ENCODE measurements at places on chromosomes 3 and 15.

- no peak for DNase-seq
These were observed 25.1 kb downstream of the SLC6A11 start for GRCh38 chr3:10841100-10841499.

GRCh38 chr3:150107429-150108175 lies 136.9 kb upstream of the PFN2 start:
- DNase-seq = no peak

DNA sequence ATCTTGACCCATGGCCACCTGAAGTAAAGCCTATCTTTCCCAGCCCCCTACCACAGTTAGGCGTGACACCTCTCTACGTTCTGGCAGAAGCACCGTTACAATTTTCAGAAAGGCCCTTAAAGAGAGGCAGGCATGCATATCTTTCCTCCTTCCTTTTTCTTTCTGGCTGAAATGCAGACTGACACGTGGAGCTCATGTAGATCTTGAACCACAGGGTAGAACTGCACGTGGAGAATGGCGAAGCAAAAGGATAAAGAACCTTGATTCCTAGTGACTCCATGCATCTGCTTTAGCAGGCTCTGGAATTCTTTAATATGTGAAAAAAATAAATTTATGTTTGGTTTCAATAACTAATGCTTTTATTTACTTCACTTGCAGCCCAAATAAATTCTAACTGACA lies 166.6 kb downstream of the CPNE4 start:
- DNase-seq = no peak

DNA sequence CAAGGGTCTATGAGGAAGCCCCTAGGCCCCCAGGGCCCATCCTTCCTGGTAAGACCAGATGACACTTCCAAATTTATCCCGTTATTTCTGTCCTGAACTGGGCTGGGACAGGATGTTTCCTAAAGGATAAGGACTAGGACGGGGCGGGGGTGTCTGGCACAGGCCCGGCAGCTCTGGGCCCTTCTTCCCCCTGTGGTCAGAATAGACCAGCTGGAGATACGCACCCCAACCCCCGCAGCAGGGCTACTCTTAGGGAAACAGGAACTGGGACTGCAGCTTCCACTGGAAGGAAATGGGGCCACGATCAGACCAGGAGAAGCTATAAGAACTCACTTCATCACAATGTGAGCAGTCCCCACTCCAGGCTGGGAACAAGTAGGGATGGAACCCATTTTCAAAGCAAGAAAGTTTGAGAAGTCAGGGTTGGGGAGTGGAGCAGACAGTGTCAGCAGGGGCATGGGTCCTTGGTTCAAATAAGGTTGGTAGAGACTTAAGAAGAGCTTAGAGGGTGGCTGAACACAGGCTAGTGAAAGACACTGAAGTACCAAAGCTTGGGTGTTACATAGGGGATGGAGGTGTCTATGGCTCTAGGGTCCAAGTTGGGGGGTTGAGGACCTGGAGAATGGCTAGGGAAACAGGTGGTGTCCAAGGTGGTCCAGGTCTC lies 1.1 kb downstream of the NCKIPSD start:
- DNase-seq = no peak

- peak; percentile 84 for DNase-seq
These were observed 27.0 kb upstream of the SFMBT1 start for GRCh38 chr3:53072653-53073552.

GRCh38 chr3:129967761-129968160 lies 6.8 kb upstream of the TRH start:
- DNase-seq = no peak

- DNase-seq = no peak
These were observed 33.1 kb downstream of the RBP2 start for GRCh38 chr3:139443186-139443585.

GRCh38 chr15:69298697-69299441 lies at the start of gene PAQR5:
TSS of gene PAQR5 (plus strand) at chr15:69298912. CDS start at chr15:69360081, 61,169 bp downstream.
- DNase-seq = peak; percentile 8

DNA sequence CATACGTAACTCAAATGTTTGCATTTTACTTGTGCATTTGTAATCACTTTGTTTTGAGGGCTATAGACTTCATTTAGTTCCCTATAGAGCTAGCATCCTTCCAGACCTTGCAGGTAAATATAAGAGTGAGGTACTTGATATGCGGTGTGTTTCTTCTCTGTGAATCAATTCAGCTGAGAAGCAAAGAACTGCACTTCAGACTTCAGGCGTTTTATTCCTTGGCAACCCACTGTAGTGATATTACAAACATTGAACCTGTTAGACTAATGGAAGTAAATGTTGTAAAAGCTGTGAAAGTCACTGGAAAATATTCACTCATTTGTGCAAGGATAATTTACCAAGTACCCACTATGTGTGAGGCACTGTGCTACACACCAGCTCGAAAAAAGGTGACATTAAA lies 94.1 kb upstream of the CHL1 start:
- DNase-seq = no peak

DNA sequence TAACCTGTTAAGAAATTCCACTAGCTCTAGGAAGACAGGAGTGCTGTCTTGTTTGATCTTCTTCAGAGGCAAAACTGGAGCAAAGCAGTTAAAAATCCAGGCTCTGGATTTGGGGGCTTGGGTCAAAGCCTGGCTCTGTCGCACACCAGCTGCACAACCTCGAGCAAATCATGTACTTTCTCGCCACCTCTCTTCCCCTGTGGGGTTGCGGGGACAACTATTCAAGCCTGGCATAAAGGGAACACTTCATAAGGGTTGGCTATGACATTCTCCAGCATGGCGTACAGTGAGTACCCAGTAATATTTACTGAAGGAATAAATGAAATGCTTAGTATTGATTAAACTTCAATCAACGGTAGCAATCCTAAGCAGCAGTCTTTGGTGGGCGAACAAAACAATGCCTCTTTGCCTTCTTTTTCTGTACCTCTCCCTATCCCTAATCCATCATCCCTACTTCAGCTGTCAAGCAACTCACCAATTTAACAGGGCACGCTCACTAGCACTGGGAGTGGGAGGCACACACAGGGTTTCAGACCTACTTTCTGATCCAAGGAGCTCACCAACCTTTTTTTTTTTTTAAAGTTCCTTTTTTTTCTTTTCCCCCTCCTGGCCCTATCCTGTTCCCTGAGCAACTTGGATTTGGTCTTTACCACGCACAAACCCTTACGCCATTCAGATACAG lies 33.0 kb downstream of the GNB5 start:
- DNase-seq = no peak

DNA sequence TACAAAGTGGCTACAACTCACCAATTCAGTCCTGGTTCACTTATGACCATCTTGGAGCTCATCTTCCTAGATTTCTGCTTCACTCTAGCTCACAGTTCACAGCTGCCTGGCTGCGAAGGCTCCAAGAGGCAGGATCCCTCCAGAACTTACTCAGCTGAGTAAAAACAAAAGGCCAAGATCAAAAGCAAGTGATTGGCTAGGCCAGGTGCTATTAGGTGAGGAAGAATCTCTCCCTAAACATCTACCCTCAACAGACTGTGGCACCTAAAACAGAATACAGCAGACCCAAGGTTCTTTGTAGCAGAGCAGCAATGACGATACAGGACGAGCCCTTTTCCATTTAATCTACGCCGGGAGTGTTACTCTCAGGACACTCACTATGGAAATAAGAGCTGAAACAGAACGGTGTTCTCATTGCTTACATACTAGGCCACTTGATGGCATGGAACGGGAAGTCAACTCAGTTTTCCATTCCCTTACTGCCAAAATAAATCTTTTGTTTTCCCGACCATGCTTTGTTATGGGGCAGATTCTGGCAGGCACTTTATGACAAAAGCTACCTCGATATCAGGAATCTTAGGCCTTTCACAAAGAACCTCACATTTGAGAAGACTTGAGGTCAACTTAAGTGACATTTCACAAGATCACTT lies 901 bp downstream of the ICE2 start:
- DNase-seq = no peak

DNA sequence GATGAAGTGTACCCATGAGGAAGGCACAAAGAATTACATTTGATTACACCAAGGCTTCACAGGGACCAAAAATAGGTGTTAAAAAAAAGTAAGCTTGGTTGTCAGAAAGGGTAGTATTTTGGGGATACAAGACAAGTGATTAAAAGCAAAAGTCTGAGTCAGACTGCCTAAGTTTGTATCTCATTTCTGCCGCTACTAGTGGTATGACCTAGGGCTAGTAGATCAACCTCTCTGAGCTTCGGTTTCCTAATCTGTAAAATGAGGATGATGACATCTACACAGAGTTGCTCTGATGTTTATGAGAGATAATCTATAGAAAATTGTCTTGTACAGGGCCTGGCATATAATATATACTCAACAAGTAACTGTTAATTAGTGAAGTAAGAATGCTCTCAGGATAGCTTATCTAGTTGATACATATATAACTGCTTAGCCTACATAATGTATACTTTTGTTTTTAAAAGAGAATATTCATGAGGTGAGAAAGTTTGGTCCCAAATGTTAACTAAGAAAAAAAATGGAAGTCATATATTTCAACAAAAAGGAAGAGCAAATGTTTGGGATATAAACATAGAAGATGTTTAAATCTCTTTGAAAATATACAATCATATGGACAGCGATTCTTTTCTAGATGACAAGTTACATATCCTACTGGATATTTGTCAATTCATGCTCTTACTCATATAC lies 163.0 kb upstream of the SLC2A2 start:
- DNase-seq = no peak

GRCh38 chr3:54087581-54088410 lies 34.6 kb upstream of the CACNA2D3 start:
- DNase-seq = no peak

DNA sequence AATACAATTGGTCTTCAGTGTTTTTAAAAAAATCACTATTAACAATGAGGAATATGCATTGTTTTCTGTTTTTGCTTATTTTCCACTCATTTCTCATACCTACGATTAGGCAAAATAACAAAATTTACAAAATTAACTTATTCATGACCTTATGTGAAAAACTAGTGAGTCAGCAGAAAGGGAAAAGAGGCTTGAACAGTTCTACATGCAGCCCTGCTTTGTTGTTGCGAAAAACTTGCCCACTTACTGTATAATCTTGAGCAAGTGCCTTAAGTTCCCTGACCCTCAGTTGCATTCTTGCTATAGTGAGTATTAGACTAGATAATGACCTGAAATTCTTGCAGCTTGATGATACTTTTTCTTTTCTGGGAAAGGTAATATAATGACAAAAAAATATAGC lies 551.1 kb upstream of the BCHE start:
- no peak for DNase-seq

DNA sequence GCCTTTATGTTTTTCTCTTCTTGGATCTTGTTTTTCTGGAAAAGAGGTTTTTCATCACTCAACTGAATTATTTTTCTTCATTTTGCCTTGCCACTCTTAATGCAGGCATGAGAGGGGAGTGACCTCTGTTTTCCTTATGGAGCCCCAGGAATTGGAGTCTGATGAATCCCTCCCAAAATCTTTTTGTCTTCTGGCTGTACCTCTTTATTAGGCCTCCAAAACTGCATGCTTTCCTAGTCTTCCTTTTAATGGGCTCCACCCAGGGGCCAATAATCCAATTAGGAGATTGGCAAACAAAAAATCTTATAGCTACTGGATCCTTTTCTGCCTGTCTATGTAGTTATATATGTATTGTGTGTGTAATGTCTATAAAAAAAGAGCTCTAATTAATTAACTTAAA lies 192.4 kb upstream of the PEX5L start:
- DNase-seq = no peak

- DNase-seq = no peak
These were observed 2.8 kb upstream of the TLR9 start for GRCh38 chr3:52228266-52228665.

DNA sequence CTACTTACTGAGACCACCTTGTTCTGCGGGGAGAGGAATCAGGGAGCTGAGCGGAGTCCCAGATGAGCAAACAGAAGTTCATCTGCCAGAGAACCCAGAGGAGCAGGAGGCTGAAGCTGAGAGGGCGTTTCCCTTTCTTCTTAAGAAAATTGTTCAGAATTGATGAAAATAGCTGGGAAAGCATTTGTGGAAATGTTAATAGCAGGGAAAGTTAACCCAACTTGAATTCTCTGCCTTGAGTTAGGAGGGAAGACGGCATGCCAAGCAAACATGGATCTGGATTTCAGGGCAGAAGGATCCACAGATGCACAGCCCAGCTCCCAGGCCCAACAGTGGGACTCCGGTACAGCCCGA lies 23.2 kb downstream of the CRABP1 start:
- DNase-seq = no peak

DNA sequence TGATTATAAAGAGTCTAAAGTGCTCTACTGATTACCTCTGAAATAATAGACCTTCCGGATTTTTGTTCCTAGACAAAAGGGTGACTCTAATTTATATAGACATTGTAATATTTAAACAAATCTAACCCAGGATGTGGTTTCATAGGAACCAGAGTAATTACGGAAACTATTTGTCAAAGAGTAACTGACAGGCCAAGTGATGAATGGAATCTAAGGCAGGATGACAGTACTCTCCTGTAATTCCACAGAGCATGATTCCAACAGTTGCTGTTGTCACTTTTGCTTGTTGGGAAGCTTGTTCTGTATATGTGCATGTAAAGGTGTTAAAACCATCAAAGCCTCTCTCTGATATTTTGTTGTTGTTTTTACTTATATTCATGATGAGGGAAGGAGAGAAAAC lies 1141.0 kb downstream of the IGSF11 start:
- DNase-seq = no peak

DNA sequence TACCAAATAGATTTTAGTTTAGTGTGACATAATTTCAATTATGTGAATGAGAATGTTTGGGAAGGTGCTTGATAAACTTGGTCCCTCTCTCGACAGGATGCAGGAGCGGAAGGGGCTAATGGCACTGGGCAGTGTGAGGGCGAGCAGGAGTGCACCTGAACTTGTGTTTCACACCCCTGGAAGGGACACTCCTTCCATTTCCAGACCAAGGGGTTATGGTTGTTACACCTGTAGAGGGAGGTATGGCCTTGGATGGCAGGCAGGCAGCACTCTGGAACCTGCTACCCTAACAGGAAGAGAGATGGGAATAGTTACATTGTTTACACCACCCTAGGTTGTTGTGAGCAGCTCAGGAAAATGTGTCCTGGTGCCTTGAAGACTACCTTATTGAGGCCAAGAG lies 22.1 kb downstream of the SYNM start:
- no peak for DNase-seq

GRCh38 chr3:64176461-64176996 lies 48.7 kb downstream of the PRICKLE2 start:
- no peak for DNase-seq

DNA sequence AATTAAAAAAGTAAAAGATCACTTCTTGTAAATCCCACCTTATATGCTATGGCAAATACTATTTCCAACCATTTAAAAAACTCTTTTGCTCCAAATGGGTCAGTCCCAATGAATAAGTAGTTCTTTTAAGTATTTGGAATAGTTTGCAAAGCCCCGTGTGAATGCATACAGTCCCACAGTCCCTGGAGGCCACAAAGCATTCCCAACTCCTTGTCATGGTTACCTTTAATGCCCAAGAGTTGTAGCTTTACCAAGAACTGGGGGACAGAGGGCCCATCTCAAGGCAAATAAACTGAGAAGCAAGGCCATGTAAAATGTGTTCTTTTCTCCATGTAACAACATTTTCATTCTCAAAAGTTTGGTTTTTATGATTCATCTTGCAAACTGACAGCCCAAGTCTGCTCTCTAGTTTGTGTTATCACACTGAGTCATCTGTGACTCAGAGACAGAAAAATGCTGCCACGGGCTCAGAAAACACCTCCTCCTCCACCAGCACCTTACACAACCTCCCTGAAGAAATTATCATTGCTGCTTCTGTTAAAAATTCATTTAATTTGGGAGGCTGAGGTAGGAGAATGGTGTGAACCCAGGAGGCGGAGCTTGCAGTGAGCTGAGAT lies 336.2 kb downstream of the ERC2 start:
- DNase-seq = no peak
